Stimulated activated CD8-positive, alpha-beta memory T cell treated with anti-CD3 and anti-CD28 coated beads, Interleukin-7, amount 100 ng/mL, for 1 hour (primary cell): ENCODE measurements at places on chromosomes 5 and 9.

- DNase-seq = no peak
Observed at GRCh38 chr9:101495810-101496209, 37.8 kb upstream of the RNF20 start.

DNA sequence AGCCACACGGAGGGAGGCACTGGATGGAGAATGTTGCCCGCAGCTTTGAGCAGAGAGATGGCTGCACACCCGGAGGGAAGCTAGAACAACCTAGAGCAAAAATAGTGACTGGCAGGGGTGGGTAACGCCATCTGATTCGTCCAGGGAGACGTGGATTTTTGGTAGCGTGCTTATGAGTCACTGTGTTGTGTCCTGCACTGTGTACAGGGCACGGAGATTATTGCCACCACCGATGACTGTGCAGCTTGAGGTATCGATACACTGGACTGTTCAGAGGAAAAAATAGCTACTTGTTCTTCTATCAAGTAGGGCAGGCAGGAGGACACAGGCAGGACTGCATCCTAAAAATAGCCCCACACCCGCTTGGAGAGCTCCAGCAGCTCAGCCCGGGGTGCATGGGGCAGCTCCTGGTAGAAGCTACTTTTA lies 6.0 kb downstream of the UBE2QL1 start:
- DNase-seq = no peak

DNA sequence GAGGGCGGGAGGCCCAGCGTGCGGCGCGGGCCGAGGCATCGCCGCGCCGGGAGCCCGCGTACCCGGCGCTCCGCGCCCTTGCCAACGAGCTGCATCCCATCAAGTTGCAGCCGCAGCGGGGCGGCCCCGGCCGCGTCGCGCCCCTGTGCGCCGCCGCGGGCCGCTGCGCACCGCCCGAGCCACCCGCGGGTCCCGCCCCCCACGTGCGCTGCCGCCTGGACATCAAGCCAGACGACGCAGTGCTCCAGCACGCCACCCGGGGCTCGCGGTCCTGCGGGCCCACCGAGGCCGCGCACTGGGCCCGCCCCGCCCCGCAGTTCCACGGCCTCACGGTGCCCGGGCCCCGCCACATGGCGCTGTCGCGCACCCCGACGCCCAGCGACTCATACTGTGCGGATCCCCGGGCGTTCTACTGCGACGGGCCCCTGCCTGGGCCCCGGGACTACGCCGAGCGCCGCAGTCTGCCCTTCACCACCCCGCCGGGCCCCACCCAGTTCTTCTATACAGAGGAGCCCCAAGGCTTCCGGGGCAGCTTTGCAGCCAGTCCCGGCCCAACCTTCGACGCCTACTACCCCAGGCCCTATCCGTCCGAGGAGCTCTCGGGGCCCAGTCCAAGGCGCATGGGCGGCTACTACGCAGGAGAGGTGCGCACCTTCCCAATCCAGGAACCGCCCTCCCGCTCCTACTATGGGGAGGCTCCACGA lies 2.6 kb downstream of the AJM1 start:
- no peak for DNase-seq

DNA sequence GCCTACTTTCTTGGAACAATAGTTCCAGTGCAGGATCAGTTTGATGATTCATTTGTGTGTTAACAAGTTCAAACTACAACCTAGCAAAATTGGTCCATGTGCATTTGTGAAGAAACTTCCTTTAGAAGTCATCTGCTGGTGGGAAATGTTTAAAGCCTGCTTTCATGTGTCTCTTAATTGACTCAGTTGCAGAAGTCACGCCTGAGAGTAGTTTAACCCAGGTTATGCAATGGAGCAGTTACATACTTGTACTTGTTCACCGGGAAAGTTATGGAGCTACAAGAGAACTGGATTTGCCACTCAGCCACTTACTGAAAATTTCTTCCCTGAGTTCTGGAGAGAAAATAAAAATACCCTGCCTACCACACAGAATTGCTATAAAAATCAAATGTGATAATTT lies 1397.8 kb downstream of the PTPRD start:
- DNase-seq = no peak

DNA sequence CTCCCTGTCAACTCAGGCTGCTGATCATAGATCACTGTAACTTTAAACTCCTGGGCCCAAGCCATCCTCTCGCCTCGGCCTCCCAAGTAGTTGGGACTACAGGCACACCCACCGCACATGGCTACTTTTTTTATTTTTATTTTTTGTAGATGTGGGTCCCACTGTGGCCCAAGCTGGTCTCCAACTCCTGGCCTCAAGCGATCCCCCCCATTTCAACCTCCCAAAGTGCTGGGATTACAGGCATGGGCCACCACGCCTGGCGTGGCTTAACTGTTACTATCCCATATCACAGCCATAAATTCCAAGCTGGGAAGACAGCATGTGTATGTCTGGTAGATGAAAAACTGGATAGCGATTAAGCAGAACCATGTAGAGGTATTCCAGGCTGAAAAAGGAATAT lies 1.0 kb downstream of the HDAC3 start:
- DNase-seq = no peak

DNA sequence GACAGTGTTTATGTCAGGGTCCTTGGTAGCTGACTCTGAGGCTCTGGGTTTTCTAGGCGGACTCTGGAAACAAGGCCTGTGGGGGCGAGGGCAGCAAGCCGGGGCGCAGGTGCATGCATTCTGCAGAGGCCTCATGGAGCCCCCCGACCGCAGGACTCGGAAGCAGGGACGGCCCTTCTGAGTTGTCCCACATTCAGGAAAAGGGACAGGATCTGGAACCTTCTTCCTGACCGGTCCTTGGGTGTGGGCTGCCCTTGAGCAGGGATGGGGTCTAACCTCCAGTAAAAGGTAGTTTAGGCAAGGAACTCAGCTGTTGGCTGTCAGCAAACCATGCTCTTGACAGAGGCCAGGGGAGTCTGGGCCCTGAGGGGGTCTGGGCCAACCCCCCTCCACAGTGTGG lies 7.4 kb upstream of the COL5A1 start:
- no peak for DNase-seq

- no peak for DNase-seq
Observed at GRCh38 chr5:60687927-60688720, 11.8 kb downstream of the DEPDC1B start.

GRCh38 chr5:133471699-133472098 lies 140.6 kb downstream of the FSTL4 start:
- no peak for DNase-seq

- DNase-seq = no peak
Observed at GRCh38 chr9:100443781-100444768, 17.1 kb downstream of the MSANTD3 start.

DNA sequence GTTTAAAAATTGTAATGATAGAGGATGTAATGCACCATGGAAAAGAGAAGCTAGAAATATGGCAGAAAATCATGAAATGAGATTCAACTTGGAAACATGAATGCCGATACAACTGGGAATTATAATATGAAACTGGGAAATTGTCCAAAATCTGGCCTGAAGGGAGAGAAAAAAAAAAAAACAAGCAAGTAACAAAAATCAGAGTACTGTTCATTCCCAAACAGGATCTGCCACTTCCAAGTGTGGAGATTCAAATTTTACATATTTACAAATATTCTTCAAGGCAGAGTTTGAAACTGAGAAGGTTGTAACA lies 56.6 kb upstream of the MOCS2 start:
- DNase-seq = no peak

DNA sequence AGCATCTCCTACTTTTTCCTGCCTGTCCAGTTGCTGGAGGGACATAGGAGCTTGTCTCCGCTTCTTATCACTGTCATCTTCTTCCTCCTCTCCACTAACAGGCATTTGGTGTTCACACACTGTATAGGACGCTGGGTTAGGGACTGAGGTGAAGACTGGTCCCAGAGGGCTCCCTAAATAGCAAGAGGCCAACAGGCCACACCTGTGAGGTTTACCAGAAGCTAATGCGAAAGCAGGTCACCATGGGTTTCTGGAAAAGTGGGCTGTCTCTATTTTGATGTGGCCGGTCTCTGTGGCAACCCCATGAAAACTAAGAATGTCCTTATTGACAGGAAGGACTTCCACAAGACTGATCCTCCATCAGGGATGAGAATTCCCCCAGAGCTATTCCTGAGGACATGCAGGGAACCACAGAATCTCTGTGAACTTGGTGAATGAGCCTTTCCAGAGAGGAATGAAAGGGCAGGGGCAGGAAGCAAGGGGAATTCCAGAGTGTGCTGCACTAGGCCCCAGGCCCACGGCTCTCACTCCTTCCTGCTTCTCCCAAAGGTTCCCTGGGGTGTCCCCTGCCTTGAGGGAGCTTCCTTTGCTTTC lies 61.7 kb downstream of the DAP start:
- DNase-seq = no peak

DNA sequence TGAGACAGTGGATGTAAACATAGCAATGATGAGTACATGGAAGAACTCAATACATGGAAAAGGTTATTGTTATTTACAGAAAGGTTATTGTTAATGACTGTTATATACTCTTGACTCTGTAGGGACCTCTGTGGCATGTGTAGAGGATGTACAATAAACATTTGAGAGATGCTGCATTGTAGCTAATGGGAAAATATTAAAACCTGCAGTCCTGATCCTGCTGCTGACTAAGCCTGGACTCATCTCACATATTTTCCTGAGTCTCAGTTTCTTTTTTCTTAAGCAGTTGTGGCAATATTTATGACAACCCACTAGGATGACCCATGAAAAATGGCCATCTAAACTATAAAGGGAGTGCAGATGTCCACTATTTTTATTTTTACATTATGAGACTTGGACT lies 75.4 kb downstream of the DOCK2 start:
- no peak for DNase-seq

- no peak for DNase-seq
Observed at GRCh38 chr9:3936520-3937235, 363.2 kb downstream of the GLIS3 start.

DNA sequence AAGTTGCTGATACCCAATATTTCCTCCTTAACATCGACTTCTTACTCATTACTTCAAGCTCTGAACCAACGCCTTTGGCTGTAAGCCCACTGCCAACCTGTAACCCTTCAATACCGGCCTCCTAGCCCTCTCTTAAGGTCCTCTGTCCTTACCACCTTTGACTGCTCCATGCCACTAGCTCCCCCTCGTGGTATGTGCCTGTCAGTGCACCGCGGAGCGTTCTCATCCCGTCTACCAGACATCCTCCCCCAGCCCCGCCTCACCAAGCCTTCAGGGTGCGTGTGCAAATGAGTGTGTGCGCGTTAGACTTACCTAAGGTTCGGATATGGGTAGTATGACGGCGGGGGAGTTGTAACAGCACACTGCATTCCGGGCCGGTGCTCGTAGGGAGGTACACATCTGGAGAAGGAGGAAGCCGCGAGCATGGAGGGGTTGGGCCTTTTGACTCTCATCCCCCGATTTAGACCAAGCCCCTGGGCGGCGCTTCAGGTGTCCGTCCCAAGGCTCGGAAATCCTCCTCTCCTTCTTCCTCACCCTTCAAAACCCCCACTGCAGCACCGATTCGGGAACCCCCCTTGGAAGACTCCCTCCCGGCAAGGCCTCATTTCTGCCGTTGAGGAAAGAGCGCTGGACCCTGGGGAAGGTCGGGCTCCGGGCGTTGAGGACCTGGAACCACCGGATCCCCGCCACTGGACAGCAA lies 2.8 kb upstream of the MYORG start:
- peak; percentile 84 for DNase-seq

- no peak for DNase-seq
Observed at GRCh38 chr9:90864779-90865178, 63.2 kb downstream of the SYK start.

DNA sequence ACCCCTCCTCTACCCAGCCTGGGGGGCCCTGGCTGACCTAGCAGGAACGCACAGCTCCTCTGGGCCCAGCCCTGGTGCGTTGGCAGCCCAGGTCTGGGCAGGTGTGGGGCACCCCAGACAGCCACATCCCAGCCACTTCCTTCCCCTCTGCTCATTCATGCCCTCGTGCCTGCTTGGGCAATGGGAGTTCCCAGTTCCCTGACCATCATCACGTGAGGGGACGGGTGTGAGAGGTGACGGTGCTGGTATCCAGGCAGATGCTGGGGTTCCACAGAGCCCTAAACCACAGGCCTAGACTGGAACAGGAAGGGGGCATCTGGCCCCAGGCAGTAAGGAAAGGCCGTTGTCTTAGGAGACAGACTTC lies 8.4 kb downstream of the RALGDS start:
- DNase-seq = no peak

- no peak for DNase-seq
Observed at GRCh38 chr5:88941581-88941980, 58.6 kb upstream of the MEF2C start.

- no peak for DNase-seq
Observed at GRCh38 chr5:155015239-155015638, 1.7 kb downstream of the KIF4B start.

DNA sequence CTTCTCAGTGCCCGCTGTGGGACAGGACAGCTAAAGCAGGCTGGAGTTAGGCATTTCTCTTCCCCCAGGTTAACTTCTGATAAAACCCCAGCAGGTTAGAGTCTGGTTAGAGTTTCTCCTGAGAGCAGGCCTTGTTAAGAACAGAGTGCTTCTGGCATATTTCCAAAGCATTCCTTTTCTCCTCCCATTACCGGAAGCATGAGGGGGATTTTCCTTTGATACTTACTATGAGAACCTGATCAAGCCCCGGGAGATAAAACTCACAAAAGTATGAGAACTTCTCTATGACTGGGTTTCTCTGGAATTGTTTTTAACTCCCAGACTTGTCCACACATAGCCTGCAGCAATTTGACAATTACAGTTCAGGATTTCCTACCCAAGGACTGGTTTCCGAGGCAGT lies 77.4 kb upstream of the MAST4 start:
- no peak for DNase-seq

- DNase-seq = no peak
Observed at GRCh38 chr5:68021916-68022315, 193.6 kb upstream of the PIK3R1 start.

- no peak for DNase-seq
Observed at GRCh38 chr5:143054480-143054941, 284.3 kb downstream of the ARHGAP26 start.

- no peak for DNase-seq
Observed at GRCh38 chr9:125361837-125362531, 100.4 kb downstream of the GAPVD1 start.

GRCh38 chr5:143244990-143245389 lies 158.5 kb downstream of the NR3C1 start:
- DNase-seq = no peak

DNA sequence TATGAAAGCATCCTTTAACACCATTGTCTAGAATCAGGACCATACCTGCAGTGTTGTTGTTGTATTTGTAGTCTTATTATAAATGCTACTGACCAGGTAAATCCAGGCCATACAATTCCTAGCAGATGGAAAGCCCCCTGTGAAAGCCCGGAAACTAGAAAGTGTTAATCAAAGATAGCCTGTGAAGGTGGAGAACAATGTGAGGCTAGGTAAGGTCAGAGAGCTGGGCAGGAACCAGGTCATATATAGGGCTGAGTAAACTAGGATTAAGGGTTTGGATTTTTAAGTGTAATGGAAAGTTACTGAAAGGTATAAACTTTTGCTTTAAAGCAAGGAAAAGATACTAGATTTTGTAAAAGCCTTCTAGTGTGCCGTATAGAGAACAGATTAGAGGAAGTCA lies 6.7 kb downstream of the LRRC70 start:
- no peak for DNase-seq

GRCh38 chr9:83423815-83424707 lies 114.1 kb downstream of the FRMD3 start:
- DNase-seq = no peak
